Activated CD4-positive, alpha-beta T cell treated with anti-CD3 and anti-CD28 coated beads for 36 hours (primary cell): ENCODE measurements at places on chromosomes 16 and 17.

- no peak for DNase-seq
These were observed 25.2 kb downstream of the NME3 start for GRCh38 chr16:1745900-1746692.

DNA sequence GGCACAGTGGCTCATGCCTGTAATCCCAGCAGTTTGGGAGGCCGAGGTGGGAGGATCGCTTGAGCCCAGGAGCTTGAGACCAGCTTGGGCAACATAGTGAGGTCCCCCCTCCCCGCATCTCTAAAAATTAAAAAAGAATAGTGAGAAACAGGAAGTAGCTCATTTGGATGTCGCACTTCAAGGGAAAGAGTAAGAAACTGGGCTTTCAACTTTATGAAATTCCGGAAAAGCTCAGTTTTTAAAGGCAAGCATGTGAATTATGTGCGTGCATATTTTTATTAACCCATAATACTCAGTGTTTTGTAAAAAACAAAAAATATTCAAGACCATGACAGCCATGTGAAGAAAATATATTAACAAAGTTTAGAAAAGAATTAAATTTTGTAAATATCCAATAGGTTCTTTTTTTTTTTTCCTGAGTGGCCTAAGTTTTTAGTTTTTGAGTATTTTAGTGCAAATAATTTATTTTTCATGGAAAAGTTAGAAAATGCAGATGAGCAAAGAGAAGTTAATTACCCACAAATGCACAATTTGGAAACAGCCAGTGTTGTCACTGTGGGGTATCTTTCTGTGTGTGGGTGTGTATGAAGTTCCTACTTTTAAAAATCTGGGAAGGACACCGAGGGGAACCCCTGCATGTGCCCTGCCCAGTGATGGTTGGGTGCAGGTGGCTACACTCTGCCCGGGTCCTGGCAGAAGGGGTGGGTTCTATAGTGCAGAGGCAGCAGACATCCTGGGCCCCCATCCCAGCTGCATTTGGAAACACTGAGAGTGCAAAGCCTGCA is 40.0 kb downstream of the CIBAR2 start:
- no peak for DNase-seq

DNA sequence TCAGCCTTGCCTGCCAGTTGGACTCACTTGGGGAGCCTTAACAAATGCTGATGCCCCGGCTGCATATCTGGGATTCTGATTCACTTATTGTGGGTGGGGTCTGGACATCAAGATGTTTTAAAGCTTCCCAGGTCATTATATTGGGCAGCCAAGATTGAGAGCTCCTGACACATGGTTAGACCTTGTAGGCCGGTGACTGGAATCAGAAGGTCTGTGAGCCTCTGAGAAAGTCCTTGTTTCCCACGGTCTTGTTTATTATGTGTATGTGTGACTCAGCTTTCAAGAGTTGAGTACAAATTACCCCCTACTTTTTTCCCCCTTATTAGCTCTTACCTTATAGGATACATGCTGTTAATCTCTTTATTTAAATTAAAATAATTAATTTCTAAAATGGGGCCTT is 103.5 kb downstream of the ABCC1 start:
- no peak for DNase-seq

- no peak for DNase-seq
These were observed 39.6 kb downstream of the GPRC5B start for GRCh38 chr16:19844945-19845641.

DNA sequence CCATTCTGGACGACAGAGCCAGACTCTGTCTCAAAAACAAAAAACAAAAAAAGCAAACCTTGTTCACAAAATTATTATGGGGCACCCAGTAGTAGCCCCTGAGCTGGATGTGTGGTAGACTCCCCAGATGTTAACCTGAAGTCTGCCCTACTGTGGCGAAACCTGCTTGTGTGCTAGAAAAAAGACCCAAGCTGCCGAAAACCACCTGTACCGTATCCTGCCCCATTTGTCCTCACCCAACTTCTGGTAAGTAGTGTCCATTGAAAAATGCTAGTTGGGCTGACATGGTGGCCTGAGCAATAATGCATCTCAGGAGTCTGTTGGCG is 9.1 kb downstream of the RMI2 start:
- DNase-seq, result no peak

DNA sequence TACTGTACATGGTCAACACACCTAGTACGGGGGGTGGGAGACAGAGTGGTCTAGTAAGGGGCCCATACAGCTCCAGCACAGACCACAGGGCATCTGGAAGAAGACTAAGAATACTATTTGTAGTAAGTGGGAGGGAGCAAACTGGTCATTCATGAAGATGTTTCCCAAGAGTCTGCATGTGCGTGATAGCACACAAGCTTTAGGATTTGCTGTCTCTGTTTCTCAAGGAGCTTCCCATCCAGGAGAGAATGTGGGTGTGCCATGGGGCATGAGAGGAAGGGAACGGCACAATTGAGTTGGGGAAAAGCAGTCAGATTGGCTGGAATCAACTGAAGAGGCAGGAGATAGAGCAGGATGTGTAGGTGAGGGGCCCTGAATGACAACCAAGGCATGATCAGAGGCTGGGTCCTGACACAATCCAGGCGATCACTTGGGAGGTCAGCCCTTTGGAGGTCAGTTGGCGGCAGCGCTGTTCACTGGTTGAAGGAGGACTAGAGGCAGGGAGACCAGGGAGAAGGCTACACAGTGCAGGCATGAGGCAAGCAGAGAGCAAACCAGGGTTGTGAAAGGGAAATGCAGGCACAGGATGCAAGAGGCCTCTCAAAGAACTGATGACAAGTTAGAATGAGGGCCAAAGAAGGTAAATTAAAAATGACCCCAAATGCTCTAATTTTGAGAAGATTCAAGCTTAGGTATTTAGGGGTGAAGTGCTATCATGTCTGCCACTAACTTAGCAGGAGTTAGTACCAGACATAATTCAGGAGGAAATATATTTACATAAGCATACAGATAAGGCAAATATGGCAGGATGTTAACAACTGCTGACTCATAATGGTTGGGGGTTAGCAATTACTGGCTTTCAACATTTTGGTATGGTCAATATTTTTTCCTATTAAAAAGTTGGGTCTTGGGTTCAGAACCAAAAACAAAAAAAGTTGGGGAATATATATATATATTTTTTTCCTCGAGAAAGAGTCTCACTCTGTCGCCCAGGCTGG is 10.3 kb downstream of the UBE2O start:
- no peak for DNase-seq

DNA sequence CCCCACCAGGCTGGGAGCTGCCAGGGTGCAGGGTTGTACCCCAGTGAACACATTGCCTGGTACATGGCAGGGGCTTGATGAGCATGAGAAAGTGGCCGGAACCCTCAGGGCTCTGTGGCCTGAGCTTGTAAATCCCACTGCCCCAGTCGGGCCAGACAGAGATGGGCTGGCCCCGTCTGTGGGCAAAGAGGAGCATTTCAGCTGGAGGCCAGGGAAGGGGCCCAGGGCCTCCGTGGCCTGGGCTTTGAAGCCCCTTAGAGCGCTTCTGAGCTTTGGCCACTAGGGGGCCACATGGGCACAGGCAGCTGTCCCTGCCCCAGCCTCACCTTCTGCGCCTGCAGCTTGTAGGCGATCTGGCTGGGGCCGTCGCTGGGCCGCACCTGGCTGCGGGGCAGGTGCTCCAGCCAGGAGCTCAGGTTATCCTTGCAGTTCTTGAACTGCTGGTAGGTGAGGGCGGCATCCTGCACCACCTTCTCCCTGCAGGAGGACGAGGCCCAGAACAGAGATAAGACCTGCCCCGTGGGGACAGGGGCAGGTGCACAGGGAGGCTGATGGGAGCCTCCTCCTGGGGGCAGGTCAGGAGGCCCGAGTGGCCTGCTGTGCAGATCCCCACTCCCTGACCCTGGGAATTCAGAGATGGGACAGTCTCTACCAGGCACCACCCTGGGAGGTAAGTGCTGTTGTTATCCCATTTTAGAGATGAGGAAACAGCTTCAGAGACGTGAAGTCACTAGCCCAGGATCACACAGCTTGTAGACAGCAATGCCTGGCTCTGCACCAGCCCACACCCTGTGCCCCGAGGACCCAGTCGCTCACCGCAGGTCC is 12.8 kb downstream of the EVPL start:
- peak; percentile 90 for DNase-seq

- DNase-seq, result peak; percentile 64
These were observed 611 bp downstream of the SMARCE1 start for GRCh38 chr17:40646791-40647623.

GRCh38 chr17:6843241-6843880 is 11.8 kb upstream of the TEKT1 start:
- no peak for DNase-seq

GRCh38 chr16:35177851-35178250 is 1718.4 kb downstream of the TP53TG3F start:
- no peak for DNase-seq

DNA sequence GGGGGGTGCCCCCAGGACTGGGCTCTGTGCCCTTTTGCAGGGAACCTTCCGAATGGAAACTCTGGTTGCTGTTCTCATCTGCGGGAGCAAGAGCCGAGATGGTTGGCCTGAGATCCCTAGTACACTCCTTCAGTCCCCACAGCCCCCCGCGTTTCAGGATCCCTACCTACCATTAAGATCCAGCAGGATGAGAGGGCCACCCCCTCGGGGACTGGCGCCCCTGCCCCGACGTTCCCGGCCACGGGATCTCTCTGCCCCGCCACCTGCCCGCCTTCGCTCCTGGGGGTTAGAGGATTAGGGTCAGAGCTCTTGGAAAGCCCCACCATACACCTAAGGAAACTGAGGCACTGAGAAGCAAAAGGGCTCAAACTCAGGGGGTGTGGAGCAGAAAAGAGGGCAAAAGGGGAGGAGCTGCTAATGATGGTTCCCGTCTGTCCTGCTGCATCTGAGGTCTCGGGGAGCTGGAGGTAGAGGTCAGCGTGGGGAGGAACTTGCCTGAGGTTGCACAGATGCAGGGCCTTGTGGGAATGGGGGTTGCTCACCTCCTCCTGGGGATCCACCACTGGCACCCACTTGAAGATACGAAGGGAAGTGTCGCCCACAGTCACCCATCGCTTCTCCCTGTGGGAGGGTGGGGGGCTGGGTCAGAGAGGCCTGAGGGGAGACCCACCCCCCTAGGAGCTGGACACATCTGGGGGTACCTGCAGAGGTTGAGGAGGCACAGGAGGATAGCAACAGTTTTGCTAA is 1.0 kb downstream of the BCL7C start:
- no peak for DNase-seq
